ENCODE measurements at places on chromosomes 1 and 21.

GRCh38 chr21:36732217-36732616, 33.3 kb downstream of the SIM2 start:
- DNase-seq = no peak

DNA sequence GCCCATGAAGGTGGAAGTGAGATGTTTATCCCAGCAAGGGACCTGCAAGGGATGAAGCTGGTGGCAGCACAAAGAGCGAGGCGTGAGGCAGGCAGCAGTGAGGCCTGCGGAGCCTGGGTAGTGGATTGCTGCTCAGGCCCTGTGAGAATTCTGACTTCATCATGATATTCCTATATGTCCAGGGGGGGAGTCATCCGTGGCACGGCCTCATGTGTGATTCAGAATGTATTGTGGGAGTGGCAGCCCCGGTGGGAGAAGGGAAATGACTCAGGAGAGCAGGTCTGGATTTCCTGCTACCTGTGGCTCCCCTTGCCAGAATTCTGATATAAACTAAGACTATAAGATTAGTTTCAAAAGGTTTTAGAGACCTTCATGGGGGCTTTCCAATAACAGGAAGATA, 240.9 kb downstream of the CAMTA1 start:
- no peak for DNase-seq

DNA sequence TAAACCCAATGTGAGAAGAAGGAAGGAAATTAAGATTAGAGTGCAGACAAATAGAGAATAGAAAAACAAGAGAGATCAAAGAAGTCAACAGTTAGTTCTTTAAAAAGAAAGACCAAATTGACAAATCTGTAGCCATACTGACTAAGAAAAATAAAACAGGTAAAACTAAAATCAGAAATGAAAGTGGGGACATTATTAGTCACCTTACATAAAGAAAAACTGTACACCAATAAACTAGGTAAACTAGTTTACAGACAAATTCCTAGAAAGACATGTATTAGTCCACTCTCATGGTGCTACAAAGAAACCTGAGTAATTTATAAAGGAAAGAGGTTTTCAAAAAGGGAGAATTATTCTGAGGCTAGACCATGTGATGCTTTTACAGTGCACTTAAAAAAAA, 22.3 kb downstream of the BLZF1 start:
- DNase-seq = no peak

DNA sequence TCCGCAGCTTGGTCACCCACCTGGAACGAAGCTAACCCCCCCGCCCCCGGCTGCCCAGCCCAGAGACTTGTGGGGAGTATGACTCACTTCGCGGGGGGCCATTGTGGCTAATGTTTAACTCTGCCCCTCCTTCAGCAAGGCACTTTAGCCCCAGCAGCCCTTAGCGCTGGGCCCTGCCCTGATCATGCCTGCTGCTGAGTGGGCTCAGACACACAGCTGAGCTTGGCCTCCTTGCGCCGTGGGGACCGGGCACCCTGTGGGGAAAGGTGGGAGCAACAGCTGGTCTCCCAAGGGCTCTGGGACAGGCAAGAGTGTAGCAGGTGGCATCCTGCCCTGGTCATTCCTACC, 6.3 kb upstream of the LAD1 start:
- no peak for DNase-seq

DNA sequence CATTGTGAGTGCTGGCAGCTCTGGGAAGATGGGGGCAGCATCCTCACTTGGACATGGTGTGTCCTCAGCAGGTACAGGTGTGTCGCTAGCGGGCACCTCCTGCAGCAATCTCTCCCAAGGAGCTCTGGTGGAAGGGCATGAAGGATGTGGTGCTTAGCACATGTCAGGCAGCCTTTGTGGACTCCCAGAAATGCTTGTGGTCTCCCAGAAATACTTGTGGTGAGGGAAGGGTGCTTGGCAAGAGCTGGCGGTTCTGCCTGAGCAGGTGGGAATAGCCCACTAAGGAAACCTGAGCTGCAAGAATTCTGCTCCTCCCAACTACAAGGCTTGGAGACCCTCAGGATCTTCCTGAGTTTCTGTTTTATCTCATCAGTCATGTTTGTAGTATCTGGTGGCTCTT, 371.6 kb downstream of the PRDM2 start:
- no peak for DNase-seq
